CD4-positive, alpha-beta T cell treated with Interferon alpha-2 for 1 hour (primary cell): ENCODE measurements at places on chromosomes 16 and 17.
A peak's percentile ranks its signal among the peaks of the same experiment; 100 is the strongest.

- DNase-seq = no peak
These were observed 72.3 kb upstream of the MMP2 start for GRCh38 chr16:55406651-55407050.

DNA sequence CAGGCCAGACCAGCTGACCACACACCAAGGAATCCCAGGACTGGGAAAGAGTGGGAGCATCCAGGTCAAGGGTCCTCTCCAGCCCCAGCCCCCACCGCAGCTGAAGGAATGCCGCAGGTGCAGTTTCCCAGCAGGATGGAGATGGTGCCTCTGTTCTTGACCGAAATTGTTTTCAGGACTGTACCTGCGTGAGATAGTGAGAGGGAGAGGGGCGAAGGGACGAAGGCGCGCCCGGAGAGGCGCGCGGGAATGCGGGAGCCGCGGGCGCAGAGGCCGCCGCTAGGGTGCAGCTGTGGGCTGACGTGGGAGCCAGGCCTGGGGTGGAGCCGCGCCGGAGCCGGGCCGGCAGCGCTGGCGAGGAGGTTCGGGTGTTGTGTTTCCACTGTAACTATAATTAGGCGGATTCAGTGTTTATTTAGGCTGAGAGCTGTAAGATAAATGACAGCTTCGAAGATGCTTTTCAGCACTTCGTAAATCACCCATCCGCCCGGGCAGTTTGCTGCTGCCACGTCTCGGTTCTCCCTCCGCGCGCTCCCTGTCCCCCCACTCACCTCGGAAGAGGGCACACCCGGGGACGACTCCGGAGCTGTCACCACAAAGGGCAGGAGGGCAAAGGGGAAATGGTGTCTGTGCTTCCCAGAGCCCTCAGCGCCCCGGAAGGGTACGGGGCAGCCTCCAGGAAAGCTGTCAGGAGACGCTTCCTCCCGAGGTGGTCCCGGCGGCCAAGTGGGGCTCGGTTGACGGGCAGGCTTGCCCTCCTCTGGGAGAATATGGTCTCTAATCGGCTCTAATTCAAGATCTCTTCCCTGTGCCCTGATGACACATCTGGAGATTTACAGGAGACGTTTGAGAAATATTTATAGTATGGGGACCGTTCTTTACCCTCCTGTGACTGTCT is 38.2 kb downstream of the HOXB1 start:
- peak; percentile 73 for DNase-seq

DNA sequence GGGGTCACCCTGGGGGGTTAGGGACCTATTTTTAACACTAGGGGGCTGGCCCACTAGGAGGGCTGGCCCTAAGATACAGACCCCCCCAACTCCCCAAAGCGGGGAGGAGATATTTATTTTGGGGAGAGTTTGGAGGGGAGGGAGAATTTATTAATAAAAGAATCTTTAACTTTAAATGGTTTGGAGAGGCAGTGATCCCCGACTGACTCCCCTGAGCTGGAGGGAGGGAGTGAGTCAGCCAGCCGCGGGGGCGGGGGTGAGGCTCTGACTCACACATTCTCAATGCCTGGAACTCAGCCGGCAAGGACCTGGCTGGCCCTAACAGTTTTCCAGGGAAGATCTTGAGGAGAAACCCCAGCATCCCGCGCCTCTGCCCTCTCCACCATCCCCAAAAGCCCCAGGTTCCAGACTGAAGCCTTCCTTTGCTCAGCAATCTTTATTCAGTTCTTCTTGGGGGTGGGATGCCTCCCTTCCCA is 1.5 kb downstream of the HCFC1R1 start:
- peak; percentile 65 for DNase-seq

GRCh38 chr17:42553161-42553818 is 567 bp downstream of the HSD17B1 start:
- DNase-seq = no peak

DNA sequence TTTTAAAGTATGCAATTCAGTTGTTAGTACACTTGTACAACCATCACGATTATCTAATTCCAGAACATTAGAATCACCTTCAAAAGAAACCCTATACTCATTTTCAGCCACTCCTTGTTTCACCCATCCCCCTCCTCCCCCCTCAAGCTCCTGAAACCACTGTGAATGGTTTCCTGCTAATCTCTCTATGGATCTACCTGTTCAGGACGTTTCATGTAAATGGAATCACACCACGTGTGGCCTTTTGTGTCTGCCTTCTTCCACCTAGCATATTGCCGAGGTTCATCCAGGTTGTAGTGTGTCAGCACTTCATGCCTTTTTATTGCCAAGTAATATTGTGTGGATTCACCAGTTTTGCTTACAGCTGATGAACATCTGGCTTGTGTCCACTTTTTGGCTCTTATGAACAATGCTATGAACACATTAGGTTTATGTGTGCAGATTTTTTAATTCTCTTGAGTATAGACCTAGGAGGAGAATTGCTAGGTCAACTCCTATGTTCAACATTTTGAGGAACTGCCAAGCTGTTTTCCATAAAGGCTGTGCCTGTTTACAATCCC is 17.8 kb downstream of the EIF4A3 start:
- no peak for DNase-seq

- DNase-seq = no peak
These were observed 89.3 kb downstream of the SDR42E1 start for GRCh38 chr16:81921843-81922584.

- no peak for DNase-seq
These were observed 8.5 kb downstream of the ADGRG3 start for GRCh38 chr16:57676553-57677085.

DNA sequence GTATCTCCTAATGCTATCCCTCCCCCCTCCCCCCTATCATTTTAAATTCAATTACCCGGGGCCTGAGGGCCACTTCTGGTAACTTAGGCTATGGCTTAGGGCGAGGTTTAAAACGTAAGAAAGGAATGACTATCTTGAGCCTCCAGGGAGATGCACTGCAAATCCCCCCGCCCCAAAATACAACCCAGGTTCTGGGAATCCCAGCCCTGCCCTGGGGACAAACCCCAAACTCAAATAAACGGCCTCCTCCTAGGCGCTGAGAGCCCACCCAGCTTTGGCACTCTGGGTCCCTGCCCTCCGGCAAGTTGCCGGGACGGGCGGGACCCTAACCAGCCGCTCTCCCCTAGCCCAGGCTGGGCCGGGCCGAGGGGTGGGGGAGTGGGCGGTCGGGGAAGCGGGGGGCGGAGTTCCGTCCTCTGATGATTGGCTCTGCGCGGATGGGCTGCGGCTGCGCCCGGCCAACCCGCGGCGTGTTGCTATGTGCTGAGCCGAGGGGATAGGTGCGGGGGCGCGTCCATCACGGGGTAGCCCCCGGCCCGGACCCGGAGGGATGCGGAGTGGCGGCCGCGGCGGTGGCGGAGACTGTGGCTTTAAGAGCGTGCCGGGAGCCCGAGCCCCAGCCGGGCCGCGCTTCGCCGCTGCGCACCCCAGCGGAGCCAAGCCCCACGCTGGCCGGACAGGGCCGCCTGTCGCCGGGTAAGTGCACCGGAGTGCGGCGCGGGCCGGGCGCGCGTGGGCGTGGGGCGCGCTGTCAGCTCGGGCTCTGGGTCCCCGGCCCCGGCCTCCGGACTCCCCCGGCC is at the start of gene YPEL2:
YPEL2 (plus strand) TSS at position 527 of the 800 bp plus-strand sequence. CDS start 21,755 bp downstream, outside the sequence.
- DNase-seq = peak; percentile 90

DNA sequence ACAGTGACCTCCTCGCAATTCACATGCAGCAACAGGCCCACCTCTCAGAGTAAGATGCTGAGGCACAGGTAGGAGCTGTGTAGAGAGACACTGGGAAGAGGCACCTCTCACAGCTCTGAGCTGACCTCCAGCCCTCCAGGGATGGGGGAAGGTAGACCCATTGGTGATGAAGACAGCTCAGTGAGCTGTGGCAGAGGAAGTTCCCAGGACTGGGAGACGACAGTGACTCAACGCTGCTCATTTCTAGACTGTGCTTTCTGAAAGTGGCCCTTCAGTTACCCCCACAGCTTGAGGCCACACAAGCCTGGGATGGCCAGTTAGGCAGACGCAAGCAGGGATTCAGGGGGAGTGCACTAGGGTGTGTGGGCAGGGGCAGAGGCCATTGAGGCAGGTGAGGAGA is 2073.2 kb downstream of the TP53TG3F start:
- DNase-seq = no peak

DNA sequence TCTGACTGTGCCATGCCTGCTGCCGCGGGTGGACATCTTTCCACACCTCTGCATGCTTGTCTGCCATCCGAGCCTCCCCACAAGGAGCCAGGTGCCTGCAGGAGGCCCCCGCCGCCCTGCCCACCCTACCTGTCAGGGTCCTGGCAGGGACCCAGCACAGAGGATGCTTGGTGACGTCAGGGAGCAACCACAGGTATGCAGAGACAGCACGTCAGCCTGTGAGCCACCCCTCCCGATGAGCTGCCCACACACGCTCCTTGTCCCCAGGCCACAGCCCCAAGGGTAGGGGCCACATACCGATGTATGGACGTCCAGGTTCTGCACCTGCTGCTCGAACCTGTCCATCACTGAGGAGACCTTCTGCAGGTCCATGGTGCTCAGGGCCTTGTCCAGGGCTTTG is 10.6 kb downstream of the CHMP1A start:
- DNase-seq = no peak

- peak; percentile 54 for DNase-seq
These were observed 25.5 kb upstream of the METRNL start for GRCh38 chr17:83053739-83054451.

- no peak for DNase-seq
These were observed 57.2 kb downstream of the ABCC6 start for GRCh38 chr16:16166085-16166484.

DNA sequence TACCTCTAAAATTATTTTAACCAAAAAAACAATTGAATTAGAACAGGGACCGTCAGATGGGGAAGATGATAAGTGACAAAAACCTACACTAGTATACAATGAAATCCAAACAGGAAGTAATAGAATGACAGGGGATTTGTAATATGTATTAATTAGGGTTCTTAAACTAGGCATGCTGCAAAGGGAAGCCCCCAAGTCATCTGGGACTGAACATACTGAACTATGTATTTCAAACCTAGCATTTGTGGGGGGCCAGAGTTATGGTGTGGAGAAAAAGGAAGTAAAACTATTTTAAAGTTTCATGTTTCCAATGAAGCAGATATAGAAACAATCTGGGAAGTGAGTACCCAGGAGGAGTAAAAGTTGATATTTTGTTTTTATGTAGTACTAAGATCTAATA is 133.2 kb upstream of the HS3ST3A1 start:
- no peak for DNase-seq

DNA sequence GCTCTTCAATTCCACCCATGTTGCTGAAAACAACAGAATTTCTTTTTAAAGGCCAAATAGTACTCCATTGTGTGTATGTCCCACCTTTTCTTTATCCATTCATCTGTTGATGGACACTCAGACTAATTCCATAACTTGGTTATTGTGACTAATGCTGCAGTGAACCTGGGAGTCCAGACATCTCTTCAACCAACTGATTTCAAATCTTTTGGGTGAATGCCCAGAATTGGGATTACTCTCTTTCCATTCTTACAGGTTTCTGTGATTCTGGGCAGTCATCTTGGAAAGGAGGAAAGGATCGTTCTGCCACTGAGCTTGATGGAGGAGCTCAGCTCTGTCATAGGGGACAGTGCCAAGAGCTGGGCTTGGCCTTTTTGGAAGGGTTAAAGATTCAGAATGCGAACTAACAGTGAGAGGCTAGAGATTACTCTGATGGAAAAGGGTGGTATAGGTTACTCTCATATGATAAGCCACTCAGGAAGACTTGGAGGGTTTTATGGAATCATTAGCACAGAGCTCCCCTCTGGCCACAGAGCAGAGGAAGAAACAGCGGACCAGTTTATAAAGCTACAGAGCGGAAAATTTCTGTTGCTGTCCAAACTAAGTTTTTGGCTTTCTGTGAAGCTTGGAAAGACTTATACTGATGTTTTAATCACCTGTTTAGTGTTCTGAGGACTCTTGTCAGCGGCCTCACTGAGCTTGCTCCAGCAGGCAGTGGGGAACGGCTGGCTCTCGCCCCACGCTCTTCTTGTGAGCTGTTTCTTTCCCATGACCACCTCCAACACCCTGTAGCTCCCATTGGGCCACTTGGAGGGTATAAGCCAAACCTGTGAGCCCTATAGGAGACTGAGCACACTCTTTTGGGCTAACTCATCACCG is 48.3 kb downstream of the HIC1 start:
- DNase-seq = no peak

GRCh38 chr16:73710526-73710925 is 586.1 kb upstream of the PSMD7 start:
- no peak for DNase-seq

- DNase-seq = no peak
These were observed 13.9 kb downstream of the ATP2A1 start for GRCh38 chr16:28891964-28892890.

DNA sequence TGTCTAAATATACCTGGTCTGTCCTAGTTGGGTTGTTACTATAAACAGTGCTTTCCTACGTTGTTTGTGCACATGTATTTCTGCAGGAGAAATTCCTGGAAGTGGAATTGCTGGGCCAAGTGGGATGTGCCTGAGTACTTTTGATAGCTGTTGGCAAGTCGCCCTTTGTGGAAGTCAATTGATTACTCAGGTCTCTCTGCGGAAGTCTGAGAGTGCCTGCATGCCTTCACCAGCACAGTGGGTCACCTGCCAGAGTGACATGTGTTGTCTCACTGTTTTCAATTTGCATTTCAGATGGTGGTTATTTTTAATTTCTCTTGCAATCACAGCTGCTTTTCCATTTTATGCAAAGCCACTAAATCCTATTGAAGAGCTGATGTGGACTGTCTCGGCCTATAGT is 2.3 kb upstream of the MVD start:
- DNase-seq = no peak

GRCh38 chr16:8544406-8544805 is 45.9 kb downstream of the TMEM114 start:
- DNase-seq = no peak

GRCh38 chr16:54282202-54282927 is 4.2 kb downstream of the IRX3 start:
- DNase-seq = no peak

GRCh38 chr17:1122533-1123392 is 57.0 kb downstream of the ABR start:
- DNase-seq = peak; percentile 74

- DNase-seq = peak; percentile 20
These were observed 23.1 kb downstream of the LITAFD start for GRCh38 chr16:8905168-8905762.

GRCh38 chr17:31788571-31788946 is 70.5 kb downstream of the COPRS start:
- no peak for DNase-seq

GRCh38 chr17:79280866-79281572 is 206.4 kb downstream of the ENGASE start:
- no peak for DNase-seq

DNA sequence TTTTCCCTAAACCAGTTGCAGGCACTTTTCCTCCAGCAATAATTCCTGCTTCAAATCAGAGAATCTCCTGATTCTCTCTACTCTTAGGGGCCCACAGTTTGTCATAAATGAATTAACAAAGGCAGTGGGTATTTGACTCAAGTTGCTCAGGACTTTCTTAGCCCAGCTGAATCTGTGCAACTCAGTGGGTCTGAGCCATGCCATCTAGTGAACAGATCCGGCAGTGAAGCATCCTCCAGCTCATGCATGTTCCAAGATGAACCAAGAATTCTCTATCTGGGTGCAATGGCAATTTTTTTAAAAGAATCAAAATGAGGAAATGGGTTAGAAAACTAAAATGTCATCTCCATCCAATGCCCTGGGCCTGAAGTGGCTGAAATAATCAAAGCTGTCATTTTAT is 575.2 kb upstream of the CDH11 start:
- DNase-seq = no peak
